Upper lobe of right lung (tissue), 1 donor: ENCODE measurements at places on chromosomes 2 and 18. TPM values are rescaled to one million over a fixed set of nuclear protein-coding genes. Genes with fewer than 3 reads are reported as not detected.

The AQP12A gene
- not detected for total RNA-seq

The IL36B gene
- not detected for total RNA-seq

The SCN9A gene
- total RNA-seq = 10.5 TPM

- no peak overlapping the region for H3K4me3 ChIP-seq
- H3K27me3 ChIP-seq = no peaks in the 10 kb centered on the region
- no peak for DNase-seq
Measured at GRCh38 chr2:197803033-197803444, 1.4 kb upstream of the PLCL1 start.

GRCh38 chr2:47631306-47631705 lies 151.6 kb upstream of the MSH6 start:
- DNase-seq = no peak
- no peak overlapping the region for H3K4me3 ChIP-seq
- H3K27ac ChIP-seq = no peak overlapping the region
- H3K27me3 ChIP-seq = no peaks in the 10 kb centered on the region
- no peaks in the 10 kb centered on the region for H3K36me3 ChIP-seq

DNA sequence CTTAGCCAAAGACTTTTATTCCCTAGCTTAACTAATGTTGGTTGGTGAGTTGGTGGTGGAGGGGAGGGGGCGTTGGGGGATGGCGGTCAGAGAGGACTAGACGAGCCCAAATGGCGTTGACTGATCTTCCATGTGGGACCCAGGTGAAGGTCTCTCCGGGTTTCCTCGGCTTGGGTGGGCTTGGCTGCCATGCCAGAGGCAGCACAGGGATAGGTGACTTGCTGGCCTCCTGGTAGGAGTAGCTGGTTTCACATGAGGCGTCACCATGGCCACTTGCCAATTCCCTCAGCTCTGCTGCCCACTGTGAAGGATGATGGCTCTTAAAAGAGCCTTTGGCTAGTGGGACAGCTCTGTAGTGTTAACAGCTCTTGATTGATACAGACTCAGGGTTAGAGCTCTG lies 1337.0 kb upstream of the FAM98A start:
- H3K27ac ChIP-seq = no peak overlapping the region
- no peaks in the 10 kb centered on the region for H3K36me3 ChIP-seq
- no peaks in the 10 kb centered on the region for H3K27me3 ChIP-seq
- H3K4me1 ChIP-seq = no peaks in the 10 kb centered on the region
- H3K4me3 ChIP-seq = no peak overlapping the region
- DNase-seq = no peak
